ENCODE measurements at places on chromosomes 6 and 20.

DNA sequence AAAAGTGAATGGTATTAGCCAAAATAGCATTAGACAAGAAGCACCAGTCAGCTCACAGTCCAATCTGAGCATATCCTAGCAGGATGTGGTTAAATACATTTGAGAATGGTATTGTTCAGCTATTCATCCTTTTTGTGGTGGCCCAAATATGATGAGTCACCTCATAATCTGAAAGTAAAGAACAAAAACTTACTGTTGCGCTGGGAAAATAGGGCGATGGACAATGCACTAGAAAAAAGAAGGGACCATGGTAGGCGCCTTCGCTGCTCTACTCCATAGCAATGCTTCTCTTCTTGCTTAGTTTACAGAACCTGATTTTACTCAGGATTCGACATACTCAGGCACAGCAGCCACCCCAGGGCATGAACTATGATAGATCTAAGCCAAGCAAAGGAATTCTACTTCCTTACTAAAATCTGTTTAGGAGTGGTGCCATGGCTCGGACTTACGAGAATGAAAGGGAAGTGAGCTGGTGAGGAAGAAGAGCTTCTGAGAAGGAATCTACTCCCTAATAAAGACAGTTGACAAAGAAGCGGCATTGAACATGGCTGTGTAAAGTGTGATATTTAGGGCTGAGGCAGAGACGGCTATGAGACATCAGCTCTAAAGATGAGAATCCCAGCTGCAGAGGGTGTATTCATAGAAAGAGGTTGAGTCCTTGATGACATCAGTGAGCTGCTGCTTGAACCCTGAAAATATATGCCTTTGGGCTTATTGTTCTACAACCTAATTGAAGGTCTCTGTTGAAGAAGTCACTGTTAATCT, 16.6 kb upstream of the FBXO9 start:
- peak; percentile 25 for DNase-seq

GRCh38 chr6:69887714-69888345, 21.5 kb downstream of the COL19A1 start:
- DNase-seq: no peak

DNA sequence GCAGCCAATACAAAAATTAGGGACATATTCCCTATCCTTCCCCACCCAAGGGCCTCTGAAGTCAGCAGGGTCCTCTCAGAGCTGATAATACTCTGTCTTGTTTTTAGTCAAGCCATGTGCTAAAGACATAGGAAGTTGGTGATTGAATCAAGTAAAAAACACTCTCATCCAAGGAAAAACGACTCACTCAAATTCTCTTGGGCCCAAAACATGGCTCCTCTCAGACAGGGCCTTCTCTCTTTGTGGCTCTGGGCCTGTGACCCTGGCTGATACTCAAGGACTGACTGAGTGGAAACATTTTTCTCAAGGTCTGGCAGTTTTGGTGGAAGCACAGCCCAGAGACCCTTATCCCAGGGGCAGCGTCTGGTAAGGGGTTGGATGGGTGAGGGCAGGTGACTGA, 5.9 kb upstream of the SCML4 start:
- no peak for DNase-seq

DNA sequence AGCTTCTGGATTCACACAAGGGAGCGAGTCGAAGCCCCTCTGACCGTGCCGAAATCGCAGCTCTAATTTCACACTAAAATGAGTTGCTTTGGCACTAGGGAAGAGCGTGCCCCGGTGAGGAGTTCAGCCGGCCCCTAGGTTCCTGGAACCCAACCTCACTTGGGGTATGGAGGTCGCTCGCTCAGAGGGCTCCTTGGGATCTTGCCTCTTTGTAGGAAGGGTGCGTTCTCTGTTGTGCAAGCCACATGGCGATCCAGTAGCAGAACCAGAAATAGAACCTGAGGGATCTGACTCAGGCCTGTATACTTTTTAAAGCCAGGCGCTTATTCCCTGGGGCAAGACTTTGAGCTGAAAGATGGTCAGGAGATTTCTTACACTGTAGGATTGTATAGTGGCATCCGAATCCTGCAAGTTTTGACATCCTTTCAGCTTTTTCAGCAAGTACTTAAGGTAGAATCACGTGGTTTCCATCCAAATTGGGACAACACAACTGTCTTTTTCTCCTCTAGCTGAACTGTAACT, 861 bp upstream of the RALGAPA2 start:
- DNase-seq: no peak

DNA sequence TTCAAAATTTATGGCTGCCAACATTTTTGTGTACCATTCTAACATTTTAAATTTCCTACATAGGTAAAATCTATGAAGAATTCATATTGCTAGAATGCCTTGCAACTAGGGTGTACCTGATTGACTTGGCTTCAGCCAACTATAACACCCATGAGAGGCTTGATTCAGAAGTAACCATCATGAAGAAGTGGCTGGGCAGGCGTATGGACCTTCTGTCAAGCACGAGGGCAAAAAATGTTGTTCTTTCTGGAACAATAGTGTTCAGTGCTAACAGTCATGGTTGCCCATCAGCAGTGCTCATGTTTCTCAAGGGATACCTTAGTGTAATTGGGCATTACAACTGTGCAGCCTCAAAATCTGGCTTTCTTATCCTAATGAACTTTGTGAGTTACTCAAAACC, 42.9 kb downstream of the ID4 start:
- DNase-seq: no peak

DNA sequence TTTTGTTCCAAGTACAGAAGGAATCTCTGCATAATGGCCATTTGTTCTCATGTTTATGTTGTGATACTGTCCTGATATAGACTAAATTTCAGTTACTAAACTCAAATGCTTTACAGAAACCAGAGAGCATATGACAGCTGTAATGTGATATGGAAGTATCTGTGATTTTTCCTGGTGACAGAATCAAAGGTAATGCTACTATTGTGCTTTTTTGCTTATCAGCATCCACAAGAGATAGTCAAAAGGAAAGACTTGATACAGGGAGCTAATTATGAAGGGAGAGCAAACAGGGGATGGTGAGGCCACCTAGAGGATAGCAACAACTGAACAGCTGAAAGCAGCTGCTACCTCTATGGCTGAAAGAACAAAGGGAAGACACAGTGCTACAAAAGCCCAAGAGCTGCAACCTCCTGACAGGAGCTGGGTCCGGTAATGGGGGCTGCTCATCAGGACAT, 181.4 kb downstream of the PHF3 start:
- no peak for DNase-seq

- DNase-seq: no peak
Observed at GRCh38 chr6:104431096-104431495, 428.6 kb downstream of the HACE1 start.

DNA sequence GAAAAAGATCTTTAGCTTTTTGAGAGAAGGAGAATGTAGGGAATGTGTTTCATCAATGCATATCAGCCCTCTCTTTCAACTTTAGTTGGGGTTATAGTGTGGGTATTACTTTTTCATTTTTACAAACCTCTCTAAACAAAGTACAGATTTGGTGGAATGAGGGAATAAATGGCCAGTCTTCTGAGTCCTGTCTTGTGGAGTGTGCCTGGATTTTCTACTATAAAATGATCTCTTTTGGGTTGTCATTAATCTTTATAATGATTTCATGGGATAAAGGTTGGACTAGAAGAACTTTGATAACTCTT, 209.3 kb downstream of the RNF144B start:
- no peak for DNase-seq

- no peak for DNase-seq
Observed at GRCh38 chr6:74966712-74967111, 239.1 kb downstream of the COL12A1 start.

DNA sequence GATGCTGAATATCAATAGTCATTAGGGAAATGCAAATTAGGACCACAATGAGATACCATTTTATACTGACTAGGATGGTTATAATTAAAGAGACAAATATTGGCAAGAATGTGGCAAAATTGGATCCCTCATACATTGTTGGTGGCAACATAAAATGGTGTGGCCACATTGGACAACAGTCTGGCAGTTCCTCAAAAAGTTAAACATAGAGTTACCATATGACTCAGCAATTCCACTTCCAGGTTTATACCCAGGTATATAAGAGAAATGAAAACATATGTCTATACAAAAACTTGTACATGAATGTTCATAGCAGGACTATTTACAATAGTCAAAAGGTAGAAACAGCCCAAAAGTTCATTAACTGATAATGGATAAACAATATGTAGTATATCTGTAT, 2.0 kb upstream of the CRIP3 start:
- DNase-seq: no peak

DNA sequence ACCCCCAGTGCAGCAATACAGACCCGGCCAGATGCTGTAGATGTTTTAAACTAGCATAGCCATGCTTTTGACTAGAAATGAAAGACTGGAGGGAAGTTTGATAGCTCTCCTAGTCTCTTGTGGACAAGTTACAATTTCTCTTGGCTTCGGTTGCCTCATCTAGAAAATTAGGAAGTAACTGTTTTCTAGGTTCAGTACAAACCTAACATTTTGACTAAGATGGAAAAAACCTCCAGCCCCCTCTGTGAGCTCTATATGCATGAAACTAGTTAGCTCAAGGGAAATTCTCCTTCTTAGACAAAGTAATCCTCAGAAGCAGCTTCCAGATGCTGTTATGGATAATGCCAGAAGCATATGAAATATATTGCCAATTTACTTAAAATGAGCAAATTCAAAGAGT, 86.6 kb downstream of the RNF144B start:
- peak; percentile 11 for DNase-seq

DNA sequence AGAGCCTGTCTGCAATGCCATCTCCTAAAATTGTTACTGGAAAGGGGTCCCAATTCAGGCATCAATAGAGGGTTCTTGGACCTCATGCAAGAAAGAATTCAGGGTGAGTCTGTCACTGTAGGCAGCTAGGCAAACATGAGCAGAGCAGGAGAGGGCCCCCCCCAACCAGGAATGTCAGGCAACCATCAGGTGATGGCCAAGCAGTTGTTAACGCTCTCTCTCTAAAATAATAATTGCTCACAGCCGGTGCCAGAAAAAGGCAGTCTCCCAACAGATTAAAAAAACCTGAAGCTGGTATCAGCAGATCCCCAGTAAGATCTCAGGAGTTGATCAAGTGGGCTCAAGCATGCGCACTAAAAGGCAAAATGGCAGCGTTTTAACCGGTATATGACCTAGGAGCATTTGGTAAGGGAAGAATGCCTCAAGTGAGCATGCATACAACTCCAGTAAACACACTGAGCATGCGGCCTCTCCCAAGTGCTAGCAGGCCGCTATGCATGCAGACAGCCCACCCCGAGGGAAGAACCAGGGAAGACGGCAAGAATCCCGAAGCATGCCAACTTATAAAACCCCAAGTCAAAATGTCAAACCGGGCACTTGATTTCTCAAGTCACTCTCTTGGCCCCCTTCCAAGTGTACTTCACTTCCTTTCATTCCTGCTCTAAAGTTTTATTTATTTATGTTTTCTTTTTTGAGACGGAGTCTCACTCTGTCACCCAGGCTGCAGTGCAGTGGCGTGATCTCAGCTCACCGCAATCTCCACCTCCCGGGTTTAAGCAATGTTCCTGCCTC, 44.0 kb upstream of the RNGTT start:
- no peak for DNase-seq

DNA sequence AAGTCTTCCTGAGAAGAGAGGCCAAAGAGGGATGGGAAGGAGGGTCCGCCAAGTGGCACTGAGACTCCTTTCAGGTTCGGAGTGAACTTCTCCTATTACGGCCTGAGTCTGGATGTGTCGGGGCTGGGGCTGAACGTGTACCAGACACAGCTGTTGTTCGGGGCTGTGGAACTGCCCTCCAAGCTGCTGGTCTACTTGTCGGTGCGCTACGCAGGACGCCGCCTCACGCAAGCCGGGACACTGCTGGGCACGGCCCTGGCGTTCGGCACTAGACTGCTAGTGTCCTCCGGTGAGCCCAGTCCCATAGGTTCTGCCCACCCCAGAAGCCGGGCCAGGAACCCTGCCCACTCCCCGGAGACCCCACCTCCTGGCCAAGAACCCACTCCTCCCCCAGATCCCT, 4.1 kb downstream of the SLC22A7 start:
- DNase-seq: no peak

DNA sequence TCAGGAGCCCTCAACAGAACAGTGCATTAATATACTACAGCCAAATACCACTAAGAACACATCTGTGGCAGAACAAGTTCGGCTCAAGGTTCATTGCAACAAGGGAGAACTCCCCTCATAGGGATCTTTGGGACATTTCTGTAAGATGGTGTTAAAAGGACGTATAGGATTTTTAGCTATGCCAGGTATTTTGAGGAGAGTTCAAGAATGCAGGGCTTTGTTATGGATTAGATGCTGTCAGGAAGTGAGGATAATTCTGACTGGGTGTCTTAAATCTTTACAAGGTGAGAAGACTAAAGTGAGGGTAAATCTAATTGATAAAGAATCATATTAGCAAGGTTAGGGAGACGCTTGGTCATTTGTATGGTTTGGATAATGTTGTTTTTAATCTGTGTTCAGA, 83.7 kb upstream of the AHI1 start:
- DNase-seq: no peak

GRCh38 chr6:134176264-134176975, 124.0 kb upstream of the SLC2A12 start:
- no peak for DNase-seq

DNA sequence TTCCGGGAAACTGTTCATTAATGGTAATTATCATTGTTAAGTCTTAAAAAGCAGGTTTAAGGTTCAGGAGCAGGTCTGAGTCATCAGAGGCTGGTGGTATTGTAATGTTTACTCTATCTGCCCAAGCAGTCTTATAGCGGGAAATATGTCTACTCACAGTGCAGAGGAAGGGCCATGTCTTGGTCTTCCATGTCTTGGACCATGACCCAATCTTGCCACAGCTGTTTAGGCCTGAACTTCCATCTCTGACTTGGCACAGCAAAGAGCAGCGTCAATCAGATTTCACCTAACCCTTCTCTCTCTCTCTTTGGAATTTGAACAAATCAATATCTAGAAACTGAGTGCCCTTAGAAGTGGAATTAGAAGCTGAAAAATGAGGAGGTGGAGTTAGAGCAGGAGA, 25.8 kb downstream of the SLC2A12 start:
- DNase-seq: no peak

GRCh38 chr6:160167604-160168399, 46.2 kb downstream of the SLC22A1 start:
- no peak for DNase-seq

Measured in GM06990 (cell line).